GM12878 (cell line): ENCODE measurements at places on chromosomes 2 and 18.

DNA sequence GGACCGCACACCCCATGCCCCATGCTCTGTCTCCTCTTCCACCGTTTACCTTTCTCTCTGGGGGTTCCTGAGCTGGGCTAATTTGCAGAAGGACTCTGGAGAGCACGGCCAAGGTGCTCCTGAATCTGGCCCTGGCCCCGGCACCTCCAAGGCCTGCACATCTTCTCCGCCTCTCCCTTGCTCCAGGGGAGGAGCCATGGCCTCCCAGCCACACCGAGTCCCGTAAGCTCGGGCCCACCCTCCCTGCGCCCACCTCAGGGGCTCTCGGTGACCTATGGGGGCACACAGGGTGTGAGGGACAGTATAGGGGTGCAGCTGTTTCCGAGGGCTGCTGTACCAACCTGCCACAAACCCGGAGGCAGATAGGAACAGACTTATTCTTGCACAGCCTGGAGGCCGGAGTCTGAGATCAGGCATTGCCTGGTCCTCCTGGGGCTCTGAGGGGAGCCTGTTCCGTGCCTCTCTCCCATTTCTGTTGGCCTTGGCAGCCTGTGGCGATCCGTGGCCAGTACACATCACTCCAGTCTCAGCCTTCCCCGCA, 127.3 kb upstream of the GPC1 start:
- DNase-seq: no peak

DNA sequence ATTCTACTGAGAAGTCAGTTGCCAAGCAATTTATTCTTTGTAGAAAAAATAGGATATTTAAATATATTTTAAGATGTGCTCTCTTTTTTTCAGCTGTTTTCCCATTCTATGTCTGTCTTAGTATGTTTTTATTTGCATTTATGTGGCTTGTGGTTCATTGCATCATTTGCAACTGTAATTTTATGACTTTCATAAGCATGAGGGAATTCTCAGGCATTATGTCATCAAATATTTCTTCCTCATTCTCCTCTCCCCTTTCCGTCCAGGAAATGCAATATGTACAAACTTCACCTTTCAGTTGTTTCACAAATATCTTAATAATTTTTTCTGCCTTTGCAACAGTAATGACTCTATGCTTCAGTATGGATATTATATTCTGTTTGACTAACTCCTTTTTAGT, 560.2 kb upstream of the LRATD1 start:
- no peak for DNase-seq

DNA sequence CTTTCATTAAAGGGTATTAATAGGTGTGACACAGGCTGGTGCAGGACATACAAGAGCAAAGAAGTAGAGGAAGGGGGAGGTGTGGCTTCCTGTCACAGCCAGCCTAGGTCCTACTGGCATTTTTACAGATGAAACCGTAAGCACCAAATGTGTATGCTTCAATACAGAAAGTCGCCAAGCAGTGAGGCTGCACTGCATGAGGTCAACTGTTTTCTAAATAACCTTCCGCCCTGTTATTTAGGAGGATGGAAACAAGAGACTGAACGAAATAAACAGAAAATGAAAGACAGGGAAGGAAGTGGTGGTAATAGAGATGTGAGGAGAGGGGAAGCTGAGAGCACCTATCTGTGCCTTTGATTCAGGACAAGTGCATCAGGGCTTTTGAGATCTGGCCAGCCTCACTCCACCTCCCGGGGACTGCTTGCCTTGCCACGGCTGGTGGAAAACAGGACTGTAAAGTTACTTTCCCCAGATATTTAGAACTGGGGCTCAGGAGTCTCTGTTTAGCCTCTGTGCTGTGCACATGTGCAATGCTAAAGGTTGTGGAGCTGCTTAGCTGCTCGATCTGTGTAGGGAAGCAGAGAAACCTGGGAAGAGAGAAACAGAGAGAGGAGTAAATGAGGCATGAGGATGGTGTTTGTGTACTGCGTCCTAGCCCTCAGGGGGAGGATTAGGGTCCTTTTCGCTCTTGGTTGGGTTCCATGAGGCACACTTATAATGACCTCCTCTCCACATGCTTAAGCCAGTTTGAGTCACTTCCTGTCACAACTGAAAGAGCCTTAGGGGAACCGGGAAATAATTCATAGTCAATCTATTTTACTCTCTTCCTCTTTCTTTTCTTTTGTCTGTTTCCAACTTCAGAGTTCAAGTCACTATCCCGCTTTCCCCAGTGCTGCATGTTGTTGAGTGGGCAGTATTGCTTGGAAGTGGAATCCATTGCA, 62.3 kb upstream of the BOD1L2 start:
- peak; percentile 62 for DNase-seq

- no peak for DNase-seq
These were observed 78.6 kb downstream of the NDUFA10 start for GRCh38 chr2:239946562-239946863.

- no peak for DNase-seq
These were observed 18.8 kb downstream of the ATG4B start for GRCh38 chr2:241656190-241656741.

DNA sequence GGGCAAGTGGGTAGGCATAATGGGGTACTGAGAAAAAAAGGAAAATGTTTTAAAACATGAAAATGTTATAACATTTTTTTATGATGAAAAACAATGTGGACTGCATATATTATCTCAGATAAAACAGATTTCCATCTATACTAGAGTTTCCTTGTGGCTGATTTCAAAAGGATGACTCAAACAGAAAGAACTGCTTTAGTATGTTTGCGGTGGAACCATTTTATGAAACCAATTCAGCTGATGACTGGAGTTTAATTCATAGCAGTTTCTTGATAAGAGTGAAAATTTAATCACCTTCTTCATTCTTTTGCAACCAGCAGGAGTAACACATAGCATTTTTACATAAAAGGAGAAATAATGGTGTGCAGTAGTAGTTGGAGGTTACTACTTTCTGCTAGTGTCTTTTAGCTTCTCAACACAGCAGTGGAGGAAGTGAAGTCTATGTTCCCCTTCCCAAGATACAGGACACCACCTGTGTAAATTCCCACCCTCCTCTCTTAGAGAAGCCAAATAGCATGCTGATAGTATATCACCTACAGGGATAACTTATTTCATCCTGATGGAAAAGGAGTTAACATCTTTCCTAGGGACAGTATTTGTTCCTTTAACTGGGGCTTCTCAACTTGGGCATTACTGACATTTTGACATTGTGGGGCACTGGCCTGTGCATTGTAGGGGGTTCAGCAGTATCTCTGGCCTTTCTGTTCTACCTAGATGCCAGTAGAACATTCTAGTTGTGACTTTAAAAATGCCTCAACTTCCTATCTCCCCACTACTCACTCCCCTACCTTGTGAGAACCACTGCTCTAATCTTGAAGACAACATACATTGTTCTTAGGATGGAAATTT, 29.9 kb downstream of the PELI1 start:
- DNase-seq: peak; percentile 56

DNA sequence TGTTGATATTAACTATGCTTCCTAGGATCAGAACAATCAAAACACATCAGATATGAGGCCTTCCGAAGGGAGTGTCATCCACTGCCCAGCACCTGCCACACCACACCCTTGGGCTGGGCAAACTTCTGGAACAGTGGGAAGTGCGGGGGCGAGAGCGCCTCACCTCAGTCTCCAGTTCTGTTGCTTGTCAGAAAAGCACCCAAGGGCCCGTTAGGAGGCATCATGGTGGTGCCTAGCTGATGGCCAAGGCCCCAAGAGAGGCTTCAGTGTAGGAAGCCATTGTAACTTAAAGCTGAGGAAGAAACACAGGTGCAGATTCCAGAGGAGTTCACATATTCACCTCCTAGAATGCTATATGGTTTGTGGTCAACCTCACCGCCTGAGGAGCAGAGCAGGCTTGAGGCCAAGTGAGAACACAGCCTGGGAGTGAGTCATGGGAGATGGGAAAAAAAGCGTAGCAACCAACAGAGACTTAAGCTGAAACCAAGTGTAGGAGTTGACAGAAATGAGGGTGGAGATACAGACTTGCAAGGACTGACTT, 85.1 kb upstream of the ATL2 start:
- DNase-seq: no peak

GRCh38 chr18:55264108-55264507, 304.8 kb upstream of the CCDC68 start:
- DNase-seq: no peak

DNA sequence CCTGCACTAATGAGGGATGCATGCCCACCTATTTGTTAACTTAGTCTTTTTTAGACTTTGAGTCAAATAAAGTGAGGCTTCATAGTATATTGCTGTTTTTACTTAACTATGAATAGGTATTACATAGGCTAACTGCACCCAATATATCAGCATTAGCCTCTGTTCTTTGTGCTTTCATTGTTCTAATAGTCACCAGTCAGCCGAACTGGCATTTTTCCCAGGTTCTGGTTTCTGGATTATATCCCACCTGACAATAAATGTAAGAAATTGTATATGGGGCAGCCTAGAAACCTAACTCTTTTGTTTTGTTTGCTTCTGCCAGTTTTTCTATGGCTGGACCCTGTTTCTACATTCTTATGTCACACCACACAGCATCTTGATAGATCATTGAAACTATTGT, 1672.4 kb upstream of the LRRTM1 start:
- DNase-seq: no peak

GRCh38 chr2:133369901-133370658, 198.2 kb downstream of the NCKAP5 start:
- DNase-seq: no peak

DNA sequence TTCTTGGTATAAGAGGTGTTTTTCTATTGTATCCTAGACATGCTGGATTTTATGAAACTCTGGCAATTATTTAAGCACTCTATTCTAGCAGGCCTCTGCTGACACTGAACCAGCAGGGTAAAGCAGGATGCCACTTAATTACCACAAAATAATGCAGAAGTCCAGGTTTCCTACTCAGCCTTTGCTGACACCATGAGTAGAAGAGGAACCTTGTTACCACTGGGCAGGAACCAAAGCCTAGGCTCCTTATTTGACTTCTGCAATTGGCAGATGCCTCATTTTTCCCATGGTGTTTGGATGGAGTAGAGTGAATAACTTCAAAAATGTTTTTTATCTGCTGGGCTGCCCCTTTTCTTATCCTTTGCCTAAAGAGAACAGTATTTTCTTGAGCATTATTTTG, 60.8 kb downstream of the THNSL2 start:
- no peak for DNase-seq

GRCh38 chr2:105576050-105576439, 168.7 kb upstream of the NCK2 start:
- DNase-seq: no peak

DNA sequence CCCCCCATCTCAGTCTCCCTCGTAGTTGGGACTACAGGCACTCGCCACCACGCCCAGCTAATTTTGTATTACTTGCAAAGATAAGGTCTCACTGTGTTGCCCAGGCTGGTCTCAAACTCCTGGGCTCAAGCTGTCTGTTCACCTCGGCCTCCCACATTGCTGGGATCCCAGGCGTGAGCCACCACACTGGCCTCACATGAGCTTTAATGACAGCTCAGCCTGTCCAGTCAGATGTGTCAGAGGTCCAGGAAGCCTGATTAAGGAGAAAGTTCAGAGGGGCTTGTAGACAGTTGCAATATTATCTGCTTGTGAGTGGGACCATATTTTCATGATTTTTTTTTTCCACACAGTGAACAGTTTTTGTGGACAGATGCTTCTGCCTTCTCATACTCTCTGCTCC, 82.0 kb downstream of the LIMS1 start:
- no peak for DNase-seq

DNA sequence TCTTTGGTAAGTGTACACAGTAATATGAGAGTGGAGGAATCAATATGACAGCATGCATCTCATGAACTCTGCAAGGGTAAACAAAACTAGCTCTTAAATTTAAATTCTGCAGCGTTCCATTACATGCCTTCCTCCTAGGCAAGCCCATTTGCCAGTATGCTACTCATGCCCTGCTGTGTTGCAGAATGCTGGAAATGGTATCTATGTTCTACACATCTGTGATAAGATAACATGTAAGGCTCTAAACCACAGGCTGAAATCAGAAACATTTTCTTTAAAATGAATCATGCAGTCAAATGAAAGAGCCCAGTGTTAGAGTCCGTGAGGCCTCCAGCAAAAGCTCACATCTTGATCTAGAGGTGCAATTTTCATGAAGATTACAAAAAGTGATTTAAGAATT, 112.8 kb upstream of the FN1 start:
- DNase-seq: no peak
